ENCODE measurements at places on chromosomes 11 and 22.

DNA sequence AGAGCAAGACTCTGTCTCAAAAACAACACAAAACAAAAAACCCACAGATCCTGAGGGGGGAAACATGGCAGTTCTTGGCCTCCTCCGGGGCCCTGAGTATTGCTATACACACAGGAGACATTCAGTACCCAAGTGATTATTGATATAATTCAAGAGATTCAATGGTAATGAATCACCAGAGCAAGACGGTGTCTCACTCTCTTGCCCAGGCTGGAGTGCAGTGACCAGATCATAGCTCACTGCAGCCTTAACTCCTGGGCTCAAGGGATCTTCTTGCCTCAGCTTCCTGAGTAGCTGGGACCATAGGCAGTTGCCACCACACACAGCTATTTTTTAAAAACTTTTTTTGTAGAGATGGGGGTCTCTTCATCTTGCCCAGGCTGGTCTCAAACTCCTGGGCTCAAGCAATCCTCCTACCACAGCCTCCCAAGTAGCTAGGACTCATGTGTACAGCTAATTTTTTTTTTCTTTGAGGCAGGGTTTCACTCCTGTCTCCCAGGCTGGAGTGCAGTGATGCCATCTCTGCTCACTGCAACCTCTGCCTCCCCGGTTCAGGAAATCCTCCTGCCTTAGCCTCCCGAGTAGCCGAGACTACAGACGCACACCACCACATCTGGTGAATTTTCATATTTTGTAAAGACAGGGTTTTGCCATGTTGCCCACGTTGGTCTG lies 21.8 kb upstream of the PIK3C2A start:
- DNase-seq: no peak

DNA sequence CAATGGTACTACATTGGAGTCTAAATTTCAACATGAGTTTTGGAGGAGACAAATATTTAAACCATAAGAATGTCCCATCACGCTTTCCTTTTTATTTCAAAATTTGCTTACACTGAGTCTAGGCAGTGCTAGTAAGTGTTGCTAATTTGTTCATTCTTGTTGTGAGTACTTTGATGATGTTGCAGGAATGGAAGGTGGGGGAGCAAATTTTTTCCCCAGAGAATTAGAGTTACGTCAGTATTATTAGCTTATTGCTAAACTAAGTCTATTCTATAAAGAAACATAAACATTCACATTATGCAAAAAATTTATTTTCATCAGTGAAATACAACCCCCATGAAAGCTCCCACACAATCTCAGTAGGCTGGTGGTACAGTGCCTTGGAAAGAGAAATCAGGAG lies 88.0 kb downstream of the BLID start:
- no peak for DNase-seq

- DNase-seq: no peak
Measured at GRCh38 chr11:12682737-12683500, 8.7 kb downstream of the TEAD1 start.

DNA sequence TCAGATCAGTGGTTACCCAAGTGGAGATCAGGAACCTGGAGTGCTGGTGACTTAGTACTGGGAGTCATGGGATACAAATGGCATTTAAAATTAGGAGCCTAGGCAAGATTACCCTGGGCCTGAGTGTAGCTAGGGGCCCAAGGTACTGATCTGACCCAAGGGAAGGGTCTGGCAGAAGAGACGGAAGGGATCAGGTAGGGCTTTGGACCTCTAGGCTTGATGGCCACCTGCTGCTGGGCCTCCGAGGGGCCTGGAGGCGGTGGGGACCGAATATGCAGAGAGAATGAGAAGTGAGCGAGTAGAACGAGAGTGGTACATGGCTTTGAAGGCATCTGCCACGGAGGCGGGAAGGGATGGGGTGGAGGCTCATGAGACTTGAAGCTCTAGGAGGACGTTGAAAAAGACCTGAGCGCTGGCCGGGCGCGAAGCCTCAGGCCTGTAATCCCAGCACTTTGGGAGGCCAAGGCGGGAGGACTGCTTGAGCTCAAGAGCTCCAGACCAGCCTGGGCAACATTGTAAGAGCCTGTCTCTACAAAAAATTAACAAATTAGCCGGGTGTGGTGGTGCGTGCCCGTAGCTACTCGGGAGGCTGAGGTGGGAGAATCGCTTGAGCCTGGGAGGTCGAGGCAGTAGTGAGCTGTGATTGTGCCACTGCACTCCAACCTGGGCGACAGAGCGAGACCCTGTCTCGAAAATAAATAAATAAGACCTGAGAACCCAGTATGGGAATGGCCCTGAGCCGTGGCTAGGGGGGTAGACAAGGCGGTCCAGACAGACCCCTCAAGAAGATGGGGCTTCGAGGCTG lies 563 bp upstream of the PPIL2 start:
- DNase-seq: no peak

- DNase-seq: no peak
Measured at GRCh38 chr11:86664930-86665329, 7.5 kb downstream of the ME3 start.

GRCh38 chr22:40002935-40003715 lies 8.4 kb downstream of the FAM83F start:
- DNase-seq: no peak

- peak; percentile 78 for DNase-seq
Measured at GRCh38 chr11:1854132-1854948, 1.5 kb downstream of the LSP1 start.

GRCh38 chr11:60454212-60454611 lies 1.4 kb upstream of the MS4A1 start:
- peak; percentile 28 for DNase-seq

DNA sequence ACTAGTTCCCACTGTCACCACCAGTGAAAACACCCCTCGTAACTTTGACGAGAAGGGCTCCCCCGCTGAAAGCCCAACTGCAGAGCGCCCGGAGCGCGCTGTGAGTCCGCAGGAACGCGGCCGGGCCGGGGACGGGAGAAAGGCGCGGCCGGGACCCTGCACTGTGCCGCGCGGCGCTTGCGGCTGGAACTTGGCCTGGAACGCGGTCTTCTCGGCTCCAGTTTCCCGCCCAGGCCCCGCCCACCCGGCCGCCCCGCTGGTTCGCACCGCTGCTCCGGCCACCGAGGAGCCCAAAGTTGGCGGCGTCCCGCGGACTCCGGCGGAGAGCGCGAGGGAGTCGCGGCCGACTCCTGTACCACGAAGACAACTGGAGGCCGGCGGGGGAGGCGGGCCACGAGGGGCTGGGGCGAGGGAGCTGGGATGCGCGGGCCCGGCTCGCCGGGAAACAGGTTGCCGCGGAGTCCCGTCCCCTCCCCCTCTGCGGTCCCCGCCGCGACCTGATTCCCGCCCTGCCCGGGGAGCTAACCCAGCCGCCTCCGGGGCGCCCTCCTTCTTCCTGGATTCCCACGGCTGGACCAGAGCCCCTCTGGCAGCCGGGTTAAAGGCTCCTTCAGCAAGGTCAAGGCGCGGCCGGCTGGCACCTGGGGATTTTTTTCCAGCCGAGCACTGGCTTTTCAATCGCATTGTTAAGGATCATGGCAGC lies 3.4 kb downstream of the TENM4 start:
- no peak for DNase-seq

GRCh38 chr11:48025984-48026340 lies 45.6 kb downstream of the PTPRJ start:
- DNase-seq: no peak

DNA sequence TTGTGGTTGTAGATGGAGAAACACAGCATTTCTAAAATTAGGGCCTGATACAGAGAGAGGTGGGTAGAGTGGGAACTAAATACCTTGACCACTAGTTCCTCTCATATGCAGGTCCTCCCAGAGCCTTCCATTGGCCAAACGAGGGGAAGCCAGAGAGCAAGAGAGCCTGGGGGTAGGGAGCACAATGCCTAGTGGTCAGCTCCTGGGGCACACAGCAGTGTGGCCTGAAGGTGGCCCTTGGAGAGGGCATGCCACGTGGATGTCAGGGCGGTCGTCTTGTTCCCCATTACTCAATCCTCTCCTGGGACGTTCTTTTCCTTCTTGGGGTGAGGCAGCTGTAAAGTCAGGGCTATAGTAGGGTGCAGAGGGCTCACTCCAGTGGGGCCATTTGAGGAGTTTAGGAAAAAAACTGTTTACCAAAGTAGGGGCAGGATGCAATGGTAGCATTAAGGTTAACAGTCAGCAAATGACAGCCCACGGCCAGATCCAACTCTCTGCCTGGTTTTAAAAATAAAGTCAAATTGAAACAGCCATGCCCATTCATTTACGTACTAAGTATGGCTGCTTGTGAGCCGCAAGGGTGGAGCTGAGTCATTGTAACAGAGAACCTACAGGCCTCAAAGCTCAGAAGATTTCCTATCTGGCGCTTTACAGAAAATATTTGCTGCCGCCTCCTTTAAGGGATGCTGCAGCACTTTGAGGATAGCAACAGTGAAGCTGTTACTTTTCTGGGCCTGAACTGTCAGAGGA lies 7.6 kb downstream of the MYO18B start:
- DNase-seq: no peak

GRCh38 chr22:28773461-28773867 lies 969 bp downstream of the CCDC117 start:
- DNase-seq: no peak

DNA sequence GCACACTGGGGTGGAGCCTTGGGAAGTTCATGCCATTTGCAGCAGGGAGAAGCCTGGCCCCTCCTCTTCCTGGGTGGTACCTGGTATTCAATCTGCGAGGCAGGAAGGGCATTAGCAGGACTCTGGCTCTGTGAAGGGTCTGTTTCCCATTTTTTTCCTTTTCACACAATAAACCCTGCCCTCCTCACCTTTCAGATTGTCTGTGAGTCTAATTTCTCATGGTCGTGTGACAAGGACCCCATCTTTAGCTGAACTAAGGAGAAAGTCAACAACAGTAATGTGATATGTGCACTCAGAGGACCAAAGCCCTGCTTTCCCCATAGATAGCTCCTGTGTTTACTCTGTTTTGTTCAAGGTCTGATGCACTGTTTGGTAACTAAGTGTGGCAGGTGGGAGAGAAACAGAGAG lies 26.6 kb upstream of the CASP4 start:
- DNase-seq: no peak

- DNase-seq: no peak
Measured at GRCh38 chr11:61860054-61860903, 31.1 kb downstream of the FADS3 start.

DNA sequence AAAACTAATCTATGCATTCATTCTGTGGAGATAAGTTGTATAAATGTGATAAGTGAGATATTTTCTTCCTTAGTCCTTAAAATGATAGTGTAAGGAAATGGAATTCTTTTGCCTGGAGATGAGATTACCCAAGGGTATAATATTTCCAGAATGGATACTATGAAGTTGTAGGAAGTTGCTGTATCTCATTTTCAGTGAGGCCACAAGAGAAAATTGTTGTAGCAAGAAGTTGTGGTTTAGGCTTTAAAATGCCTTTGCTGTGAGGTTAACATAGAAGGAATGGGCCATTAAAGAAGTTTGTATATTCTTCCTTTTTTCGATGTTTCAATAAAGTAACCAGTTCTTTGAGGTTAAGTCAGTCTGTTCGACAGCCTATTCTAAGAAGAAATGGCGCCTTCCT lies 50.7 kb upstream of the LIN7C start:
- no peak for DNase-seq

- no peak for DNase-seq
Measured at GRCh38 chr11:15625691-15626090, 511.0 kb downstream of the INSC start.

- no peak for DNase-seq
Measured at GRCh38 chr11:64545619-64546018, 45.4 kb upstream of the SLC22A12 start.

DNA sequence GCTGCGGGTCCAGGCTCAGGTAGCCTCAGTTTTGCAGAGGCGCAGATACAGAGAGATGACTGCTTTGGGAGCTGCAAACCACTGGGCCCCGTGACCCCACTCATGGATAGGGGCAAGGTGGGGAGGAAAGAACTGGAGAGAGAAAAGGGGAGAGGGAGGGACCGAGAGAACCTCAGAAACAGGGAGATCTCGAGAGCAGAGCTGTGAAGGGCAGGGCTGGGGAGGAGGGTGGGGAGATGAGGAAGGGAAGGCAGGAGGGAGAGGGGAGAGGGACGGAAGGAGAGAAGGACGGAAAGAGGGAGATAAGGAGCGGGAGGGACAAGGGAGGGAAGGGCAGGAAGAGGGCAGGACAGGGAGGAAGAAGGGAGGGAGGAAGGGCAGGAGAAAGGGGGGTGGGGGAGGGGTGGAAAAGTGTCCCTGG lies 46.3 kb downstream of the IGLL1 start:
- no peak for DNase-seq

- DNase-seq: peak; percentile 88
Measured at GRCh38 chr22:40982482-40983385, 31.6 kb downstream of the RBX1 start.

GRCh38 chr11:17510507-17511206 lies 33.6 kb downstream of the USH1C start:
- DNase-seq: no peak

GRCh38 chr22:46829117-46829891 lies 66.9 kb downstream of the TBC1D22A start:
- no peak for DNase-seq

Data from OCI-LY7 (cell line).